SK-N-SH (cell line): ENCODE measurements at places on chromosomes 7 and 10. TPM values are rescaled to one million over a fixed set of nuclear protein-coding genes. Genes with fewer than 3 reads are reported as not detected.

DNA sequence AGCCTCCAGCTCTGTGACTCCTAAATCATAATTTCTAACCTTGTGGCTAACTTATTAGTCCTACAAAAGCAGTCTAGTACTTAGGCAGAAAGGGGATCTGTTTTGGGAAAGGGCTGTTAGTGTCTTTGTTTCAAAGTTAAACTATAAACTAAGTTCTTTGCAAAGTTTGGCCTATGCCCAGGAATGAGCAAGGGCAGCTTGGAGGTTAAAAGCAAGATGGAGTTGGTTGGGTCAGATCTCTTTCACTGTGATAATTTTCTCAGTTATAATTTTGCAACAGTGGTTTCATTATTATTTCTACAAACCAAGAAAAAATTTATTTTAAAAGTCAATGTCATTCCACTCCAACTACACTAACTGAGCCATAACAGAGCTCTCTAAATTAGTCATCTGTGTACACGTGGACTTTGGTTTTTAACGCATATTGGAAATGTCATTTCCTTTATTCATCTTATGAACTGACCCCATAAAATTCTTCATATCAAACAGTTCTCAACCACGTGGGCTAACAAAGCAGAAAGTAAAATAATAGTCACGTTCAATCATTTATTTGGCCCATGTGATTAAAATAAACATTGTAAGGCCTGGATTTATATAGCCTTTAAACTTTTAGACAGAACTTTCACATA is 143.2 kb upstream of the C7orf33 start:
- no peak for DNase-seq

GRCh38 chr10:47379901-47380300 is 4.2 kb downstream of the ZNF488 start:
- DNase-seq = peak; percentile 8

DNA sequence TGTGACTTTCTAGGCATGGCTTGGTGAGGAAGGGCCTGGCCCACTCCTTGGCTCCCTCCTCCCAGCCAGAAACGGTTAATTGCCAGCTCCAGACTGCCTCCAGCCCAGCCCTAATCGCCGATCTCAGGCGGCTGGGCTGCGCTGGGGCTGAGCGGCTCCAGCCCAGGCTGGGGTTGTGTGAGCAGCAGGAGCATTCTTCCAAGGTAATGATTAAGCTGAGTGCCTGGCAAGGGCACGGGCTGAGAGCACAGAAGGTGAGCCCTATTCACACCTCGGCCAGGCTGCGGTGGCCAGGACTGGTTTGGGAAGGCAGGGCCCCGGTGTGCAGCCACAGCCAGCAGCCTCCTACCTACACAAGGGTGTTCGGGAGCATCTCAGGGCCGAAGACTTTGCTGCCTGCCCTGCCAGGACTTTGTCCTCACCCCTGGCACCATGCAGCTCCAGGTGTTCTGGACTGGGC is at the start of gene TMEM72:
Gene TMEM72, plus strand, starts transcription at position 257 of the 460 bp plus-strand sequence. Its CDS starts 176 bp downstream, at position 433.
- DNase-seq = peak; percentile 27

- no peak for DNase-seq
Observed at GRCh38 chr7:78111386-78111785, 312.8 kb downstream of the PHTF2 start.

- DNase-seq = no peak
Observed at GRCh38 chr10:109698086-109698485, 225.2 kb downstream of the XPNPEP1 start.

- DNase-seq = no peak
Observed at GRCh38 chr7:117133125-117133524, 179.8 kb downstream of the ST7 start.

DNA sequence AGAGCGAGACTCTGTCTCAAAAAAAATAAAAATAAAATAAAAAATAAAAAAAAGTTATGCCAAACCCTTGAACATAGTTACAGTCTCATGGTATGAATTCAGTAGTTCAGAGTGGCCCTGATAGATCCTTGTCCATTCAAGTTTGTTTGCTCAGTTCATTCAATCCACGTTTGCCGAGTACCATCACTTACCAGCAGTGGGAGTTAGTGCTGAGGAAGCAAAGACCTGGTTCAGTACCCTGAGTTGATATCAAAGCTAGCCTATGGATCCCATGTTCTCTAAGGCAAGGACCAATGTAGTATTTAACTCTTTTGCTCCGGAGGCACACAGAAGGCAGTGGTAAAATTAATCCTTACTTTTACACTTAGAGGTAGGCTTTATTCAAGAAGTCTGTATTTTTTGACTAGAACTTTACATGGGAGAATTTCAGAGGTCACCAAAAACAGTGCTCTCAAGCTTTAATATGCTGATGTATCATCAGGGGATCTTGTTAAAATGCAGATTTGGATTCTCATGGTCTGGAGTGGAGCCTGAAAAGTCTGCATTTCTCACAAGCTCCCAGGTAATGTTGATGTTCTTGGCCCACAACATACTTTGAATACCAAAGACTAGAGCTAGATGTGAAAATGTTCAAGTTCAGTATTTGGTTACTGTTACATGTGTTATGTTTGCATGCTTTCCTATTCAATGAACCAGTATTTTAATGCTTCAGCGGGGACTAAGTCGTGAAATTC is 38.1 kb upstream of the HBP1 start:
- DNase-seq = no peak

DNA sequence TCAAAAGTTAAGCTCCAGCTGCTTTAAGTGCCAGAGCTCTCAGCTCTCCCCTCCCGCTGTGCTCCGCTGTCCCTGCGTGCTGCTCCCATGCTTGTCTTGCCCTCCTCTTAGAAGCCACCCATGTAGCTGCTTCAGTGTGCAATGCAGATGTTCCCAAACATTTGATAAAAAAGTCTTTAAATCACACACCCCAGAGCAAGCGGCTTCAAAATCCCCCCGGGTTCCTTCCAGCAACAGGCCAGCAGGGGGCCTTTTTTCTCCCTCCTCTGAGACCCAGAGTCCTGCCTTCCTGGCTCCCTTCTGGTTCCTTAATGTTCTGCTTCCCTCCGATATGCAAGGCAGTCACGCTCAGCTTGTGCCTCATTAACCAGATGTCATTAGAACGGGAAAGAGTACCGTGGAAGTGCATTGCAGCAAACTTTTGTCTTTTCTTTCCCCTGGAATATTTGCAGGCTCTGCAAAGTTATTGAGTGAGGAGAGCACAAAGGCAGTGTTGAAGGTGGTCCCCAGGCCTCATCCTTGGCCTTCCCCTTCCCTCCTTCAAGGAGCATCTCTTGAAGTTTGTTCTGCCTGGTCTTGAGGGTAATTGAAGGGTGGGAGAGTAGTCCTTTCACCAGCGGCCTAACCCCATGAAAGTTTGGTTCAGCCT is 25.5 kb downstream of the LDB3 start:
- DNase-seq = peak; percentile 75

Gene NPY4R2
- not detected in 2 replicates for polyA plus RNA-seq

Gene RNLS
- not detected in 2 replicates for polyA plus RNA-seq

Gene SKIDA1
- 0.38 and 0.47 TPM in 2 replicates for polyA plus RNA-seq

Gene VGF
- 17.4 and 54.3 TPM in 2 replicates for polyA plus RNA-seq
